Mucosa of descending colon (tissue), 3 donors: ENCODE measurements at places on chromosomes 4 and X. TPM values are rescaled to one million over a fixed set of nuclear protein-coding genes. Genes with fewer than 3 reads are reported as not detected.

Gene AKAP14
- not detected for total RNA-seq

Gene TSPAN6
- total RNA-seq, result 132 TPM

Gene SATL1
- total RNA-seq, result 0.19 TPM

Gene CTAG2
- not detected for total RNA-seq

Gene MID2
- 2.9 TPM for total RNA-seq

Gene CYLC1
- total RNA-seq, result not detected

Gene TMPRSS11F
- not detected for total RNA-seq

Gene RNF175
- not detected for total RNA-seq

Gene ZRSR2
- 14.0 TPM for total RNA-seq

Gene ZFP92
- total RNA-seq, result 1.6 TPM

Gene PRSS12
- 12.9 TPM for total RNA-seq

Gene SH3TC1
- total RNA-seq, result 10.3 TPM

Gene PCSK1N
- 19.7 TPM for total RNA-seq

Gene PNCK
- total RNA-seq, result 5.5 TPM

Gene FAM156A
- total RNA-seq, result 22.4 TPM

Gene EDA2R
- total RNA-seq, result 0.84 TPM

Gene NLGN4X
- 6.2 TPM for total RNA-seq

Gene UGT2A1
- not detected for total RNA-seq

Gene ASMT
- total RNA-seq, result 0.35 TPM

Gene KDR
- 5.8 TPM for total RNA-seq

Gene ZMAT1
- 2.6 TPM for total RNA-seq

Gene PLAC1
- total RNA-seq, result not detected

Gene SPANXN5
- total RNA-seq, result not detected

Gene TAPT1
- 38.8 TPM for total RNA-seq

Gene SH3D19
- total RNA-seq, result 102 TPM

Gene RP2
- total RNA-seq, result 16.9 TPM

Gene NWD2
- 1.3 TPM for total RNA-seq

Gene MAOA
- total RNA-seq, result 401 TPM

Gene CDKL2
- 1.6 TPM for total RNA-seq

Gene FRMD7
- total RNA-seq, result not detected

Gene ADH1C
- 271 TPM for total RNA-seq

Gene RBM47
- total RNA-seq, result 309 TPM
